Foreskin keratinocyte (primary cell): ENCODE measurements at places on chromosomes 1 and 21.

- DNase-seq, result no peak
These were observed 3.2 kb downstream of the F3 start for GRCh38 chr1:94538243-94538827.

DNA sequence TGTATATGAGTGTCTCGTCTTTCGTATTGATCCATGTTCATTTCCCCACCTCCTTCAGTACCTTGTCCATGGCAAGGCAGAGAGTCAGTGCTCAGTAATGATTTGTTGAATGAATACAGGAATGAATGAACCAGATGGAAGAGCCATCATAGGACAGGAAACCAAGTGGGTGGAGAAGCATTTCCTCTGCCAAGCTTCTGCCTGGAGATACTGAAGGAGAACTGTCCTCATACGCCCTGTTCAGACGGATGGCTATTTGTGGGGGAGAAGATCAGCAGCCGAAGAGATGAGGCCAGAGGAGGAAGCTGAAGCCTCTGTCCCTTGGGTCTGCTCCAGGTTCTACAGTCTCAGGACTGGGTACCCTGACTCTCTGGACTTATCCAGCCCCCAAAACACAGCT, 5.8 kb downstream of the FAM43B start:
- no peak for DNase-seq

- no peak for DNase-seq
These were observed 28.2 kb upstream of the LGALS8 start for GRCh38 chr1:236495467-236496112.

DNA sequence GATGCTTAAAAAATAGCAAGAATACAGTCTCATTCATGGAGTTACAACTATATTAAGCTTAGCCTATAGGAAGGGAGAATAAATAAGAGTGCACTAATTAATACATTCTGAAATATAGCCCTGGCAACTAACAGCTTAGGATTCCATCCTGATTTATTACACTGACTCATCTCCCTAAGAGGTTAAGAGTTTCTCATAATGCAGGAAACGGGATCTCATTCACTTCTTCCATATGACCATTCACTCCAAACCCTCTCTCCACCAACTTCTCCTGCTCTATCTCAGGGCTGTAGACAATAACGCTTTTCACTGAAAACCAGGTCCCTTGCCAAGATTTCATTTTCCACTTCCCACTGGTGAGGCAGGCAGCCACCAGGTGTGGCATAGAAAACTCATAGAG, 168.5 kb upstream of the PLD5 start:
- DNase-seq, result no peak

GRCh38 chr1:233016798-233017197, 66.4 kb downstream of the NTPCR start:
- DNase-seq, result no peak

DNA sequence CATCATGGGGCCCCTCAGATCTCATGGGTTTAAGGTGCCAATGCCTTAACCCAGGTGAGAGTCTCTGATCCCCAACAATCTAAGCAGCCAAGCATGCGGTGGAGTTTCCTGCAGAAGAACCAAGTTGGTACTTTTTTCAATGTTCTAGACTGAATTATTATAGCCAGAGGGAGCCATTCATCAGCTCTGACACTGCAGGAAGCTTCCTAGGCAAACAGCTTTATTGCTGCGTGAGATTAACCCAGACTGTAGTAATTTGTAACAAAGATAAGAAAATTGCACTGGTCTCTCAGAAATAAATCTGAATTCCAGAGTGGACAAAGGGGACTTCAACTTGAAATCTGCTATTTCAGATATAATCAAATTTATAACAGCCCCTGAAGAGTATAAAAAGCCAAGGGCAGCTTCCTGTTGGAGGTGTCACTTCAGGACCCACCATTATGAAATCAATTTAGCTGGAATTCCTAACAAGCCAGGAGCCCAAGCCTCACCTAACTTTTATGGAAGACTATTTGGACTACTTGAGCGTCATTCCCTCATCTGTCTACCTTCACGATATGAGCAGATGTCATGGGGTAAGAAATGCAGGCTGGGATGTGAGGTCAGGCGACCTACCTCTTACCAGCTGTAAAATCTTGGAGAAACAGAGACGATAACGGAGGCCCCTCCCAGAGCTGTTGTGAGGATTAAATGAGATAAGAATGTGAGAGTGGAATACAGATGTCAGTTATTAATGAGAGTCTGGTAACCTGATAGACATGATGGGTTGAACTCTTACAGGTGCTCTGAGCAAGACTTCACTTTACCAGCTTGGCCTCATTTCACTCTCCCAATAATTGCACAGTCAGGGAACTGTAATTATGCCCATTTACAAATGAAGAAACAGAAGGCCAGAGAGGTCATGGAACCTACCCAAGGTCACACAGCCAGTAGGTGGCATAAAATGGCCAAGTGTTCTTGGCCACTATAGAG, 135.1 kb downstream of the RRAGC start:
- DNase-seq, result no peak

DNA sequence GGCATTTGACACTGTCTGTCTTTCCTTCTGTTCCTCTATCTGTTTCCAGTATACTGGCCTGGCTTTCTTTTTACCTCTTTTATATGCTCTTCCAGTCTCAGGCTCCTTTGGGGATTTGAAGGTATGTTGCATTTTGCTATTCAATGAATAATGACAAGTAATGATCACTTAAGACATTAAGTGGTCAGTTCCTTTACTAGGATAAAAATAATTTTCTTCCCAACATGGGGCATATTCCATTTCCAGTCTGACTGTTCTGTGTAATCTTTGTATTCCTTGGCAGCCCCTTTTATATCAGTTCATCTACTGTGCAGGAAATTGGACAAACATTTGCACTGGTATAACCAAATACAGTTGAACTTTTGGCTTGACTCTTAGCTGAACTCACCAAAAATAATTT, 15.6 kb downstream of the METTL18 start:
- DNase-seq, result no peak

DNA sequence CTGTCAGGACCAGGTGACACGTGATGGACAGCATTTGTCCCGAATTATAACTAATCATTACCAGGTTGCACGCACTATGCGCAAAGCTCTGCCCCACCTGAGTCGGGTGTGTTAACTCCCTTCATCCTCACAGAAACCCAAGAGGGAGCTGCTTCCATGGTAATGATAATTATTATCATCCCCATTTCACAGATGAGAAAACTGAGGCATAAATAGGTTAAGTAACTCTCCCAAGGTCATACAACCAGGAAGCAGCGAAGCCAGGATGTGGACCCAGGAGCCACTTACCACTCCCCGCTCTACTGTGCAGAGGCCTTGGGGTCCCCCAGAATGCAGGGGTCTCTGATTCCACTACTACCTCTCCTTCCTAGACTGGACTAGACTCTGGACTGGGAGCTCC, 76.7 kb upstream of the TARDBP start:
- no peak for DNase-seq

- no peak for DNase-seq
These were observed 34.7 kb downstream of the ITPKB start for GRCh38 chr1:226704169-226704937.

DNA sequence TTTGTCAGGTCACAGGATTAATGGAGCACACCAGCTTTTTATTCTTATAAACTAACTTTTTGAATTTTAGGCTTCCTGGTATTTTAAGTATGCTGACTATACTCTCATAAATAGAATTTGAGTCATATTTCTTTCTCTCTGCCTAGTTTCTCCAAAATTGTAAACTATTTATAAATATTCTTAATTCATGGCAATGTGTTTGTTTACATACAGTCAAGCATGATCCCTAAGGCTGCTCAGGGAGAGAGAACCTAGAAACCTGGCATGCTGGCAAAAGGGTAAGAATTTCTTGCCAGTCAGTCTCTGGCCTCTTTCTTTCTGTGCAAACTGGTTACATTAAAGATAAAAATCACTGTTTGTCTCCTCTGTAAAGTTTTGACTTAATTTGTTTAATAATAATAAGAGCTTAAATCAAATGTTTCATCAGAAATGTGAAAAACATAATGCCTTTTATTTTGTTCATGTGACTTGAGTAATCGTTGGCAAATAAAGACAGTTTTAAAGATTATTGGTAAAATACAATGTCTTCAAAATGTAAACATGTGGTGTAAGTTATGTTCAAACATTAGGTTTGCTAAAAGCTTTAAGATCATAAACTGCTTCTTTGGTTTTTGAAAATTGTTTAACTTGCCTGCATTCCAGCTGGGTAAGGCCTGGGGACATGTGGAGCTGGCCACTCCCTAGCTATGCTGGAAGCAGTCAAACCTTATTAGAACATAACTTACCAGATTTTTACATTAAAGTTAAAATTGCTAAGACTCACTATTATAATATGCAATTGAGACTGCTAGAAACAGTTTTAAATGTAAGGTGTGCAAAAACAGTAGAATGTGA, 1401.7 kb downstream of the NCAM2 start:
- no peak for DNase-seq

DNA sequence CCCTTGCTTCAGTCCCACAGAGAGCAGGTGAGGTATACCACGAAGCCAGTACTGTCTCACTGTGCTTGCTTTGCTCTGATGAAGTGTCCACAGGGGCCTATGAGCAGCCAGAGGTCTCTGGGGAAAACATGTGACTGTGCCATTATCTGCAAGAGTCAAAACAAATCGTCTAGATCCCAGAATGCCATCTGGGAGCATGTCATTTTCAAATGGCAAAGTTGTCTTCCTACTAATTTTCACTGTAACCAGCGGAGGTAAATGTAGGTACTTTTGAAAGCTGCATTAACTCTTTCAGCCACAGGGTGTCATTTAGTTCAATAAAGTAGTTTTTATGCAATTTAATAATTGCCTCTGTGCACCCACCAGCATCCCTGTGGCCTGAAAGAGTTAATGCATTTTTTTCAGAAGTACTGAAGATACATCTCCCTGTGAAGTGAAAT, 173.6 kb upstream of the SGIP1 start:
- no peak for DNase-seq

DNA sequence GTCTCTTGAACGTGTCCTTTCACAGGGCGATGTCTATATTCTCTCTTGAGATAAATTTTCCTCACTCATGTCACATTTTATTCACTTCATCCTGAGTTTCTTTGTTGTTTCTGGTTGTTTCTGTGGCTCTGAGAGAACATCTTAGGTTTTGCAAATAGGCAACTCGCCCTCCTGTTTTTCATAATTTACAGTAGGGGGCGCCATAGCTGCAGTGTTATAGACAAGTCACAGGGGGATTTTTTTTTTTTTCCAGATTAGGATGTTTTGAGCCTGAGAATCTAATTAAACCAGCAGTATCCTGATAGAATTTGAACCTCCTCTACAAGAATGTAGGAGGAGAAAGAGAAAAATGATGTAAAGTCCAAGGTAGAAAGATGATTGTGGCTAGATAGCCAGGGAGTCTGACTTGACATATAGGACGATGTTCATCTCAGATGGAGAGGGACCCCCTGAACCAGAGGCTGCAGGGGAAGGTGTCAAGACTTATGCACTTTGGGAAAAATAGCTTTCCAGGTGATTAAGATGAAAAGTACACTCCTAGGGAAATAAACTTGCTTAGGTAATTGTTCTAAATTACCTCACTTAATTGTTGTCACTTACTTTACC, 76.3 kb downstream of the ZP4 start:
- DNase-seq, result no peak

DNA sequence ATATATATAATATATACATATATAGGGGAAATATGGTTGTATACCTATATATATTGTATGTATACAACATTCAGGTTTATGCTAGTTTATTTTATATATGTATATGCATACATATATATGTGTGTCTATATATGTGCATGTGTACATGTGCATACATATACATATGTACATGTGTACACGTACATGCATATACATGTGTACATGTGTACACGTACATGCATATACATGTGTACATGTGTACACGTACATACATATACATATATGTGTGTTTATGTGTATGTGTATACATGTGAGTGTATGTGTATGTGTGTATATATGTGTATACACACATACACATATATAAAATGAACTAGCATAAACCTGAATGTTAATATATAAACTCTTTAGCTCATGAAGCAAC, 220.9 kb downstream of the FAF1 start:
- DNase-seq, result no peak

GRCh38 chr1:179298952-179299351, 5.4 kb downstream of the SOAT1 start:
- DNase-seq, result no peak

GRCh38 chr21:26032263-26032662, 138.3 kb downstream of the APP start:
- no peak for DNase-seq

DNA sequence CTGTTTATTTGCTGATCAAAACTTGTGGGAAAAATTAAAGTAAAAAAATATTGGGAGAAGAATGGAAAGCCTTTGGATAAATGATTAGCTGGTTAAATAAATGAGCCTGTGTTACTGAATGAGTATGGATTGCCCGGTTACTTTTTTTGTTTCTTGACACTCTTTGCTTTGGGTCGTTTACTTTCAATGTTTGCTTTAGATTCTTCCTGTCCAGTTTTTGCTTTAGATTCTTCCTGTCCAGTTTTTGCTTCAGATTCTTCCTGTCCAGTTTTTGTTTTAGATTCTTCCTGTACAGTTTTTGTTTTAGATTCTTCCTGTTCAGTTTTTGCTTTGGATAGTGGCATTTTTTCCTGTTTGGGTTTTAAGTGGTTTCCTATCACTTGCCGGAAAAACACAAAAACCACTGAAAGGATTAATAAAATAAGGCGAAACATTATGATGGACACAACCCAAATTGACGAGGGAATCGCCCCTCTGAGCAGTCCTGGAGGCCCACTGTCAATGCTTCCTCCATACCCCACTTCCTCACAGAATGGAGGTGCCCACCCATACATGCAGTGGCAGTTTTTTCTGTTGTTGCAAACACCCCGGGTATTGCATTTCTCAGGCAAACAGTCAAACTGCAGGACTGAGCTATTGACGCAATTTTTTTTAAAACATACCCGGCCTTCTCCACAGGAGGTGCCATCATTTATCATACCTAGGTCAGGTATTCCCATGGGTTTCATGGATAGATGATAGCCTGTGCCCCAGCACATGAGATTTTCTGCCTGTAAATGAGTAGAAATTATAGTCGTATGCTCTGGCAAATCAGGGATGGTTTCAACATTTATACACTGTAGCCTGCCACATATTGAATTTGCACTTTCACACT, 2.3 kb downstream of the ADAM30 start:
- DNase-seq, result no peak

GRCh38 chr1:167629681-167630567, at the start of gene RCSD1:
RCSD1 (plus strand) TSS chr1:167630232; CDS start chr1:167630424, 192 bp downstream.
- no peak for DNase-seq

DNA sequence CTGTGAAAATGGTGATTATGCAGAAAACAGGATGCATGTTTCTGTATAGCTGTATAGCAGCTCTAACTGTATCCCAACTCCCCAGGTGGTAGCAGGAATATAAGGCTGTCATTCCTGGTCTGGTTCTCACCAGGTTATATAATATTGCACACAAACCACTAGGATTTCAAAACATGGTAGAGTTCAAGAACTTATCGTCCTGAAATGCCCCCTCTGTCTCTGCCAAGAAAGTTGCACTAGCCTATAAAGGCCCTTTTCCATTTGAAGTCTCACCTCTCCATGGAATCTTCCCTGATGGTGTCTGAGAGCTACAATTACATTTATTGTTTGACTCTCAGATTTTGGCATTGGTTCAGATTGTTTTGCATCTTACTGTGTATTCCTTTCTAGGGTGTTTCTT, 184.9 kb upstream of the FAM78B start:
- no peak for DNase-seq
